ENCODE measurements at places on chromosomes 3 and 15.
A peak's percentile ranks its signal among the peaks of the same experiment; 100 is the strongest.

- DNase-seq: no peak
Observed at GRCh38 chr3:11717301-11717700, 73.6 kb upstream of the VGLL4 start.

GRCh38 chr3:178203165-178203564, 333.1 kb upstream of the KCNMB2 start:
- no peak for DNase-seq

DNA sequence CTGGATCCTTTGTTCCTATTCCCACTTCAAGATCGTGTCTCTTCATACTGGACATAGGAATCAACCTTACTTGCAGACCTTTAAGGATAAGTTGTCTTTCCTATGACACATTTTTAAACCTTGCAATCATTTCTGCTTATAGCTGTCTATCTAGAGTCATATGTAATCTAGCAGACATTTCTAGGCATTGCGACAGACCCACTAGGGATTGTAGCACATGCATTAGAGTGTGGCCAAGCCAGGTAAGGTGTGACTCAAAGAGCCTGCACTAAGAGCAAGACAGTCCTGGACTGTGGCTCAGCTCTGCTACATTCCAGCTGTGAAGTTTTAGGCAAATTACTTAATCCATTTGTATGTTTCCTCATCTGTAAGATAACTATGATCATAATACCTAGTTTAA, 38.8 kb upstream of the BFSP2 start:
- no peak for DNase-seq

- DNase-seq: no peak
Observed at GRCh38 chr3:33557829-33558228, 117.6 kb upstream of the UBP1 start.

GRCh38 chr3:175585898-175586297, 726.8 kb downstream of the NAALADL2 start:
- DNase-seq: no peak

DNA sequence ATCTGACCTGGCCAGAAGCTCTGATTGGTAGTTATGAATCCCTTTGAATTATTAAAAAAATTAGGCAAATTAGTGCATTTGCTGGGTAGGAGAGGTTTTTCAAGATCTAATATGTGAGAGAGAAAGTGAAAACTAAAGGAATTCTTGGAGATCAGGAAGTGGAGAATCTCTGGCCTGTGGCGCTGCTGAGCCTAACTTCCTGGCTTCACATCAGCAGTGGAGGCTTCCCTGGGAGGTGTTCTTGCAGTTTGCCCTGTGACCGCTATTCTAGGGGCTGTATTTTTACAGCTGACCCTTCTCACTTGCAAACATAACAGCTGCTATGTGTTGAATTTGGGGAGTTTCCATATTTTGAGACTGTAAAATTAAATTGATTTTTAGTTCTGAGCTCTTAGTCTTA, 166.4 kb downstream of the ATG7 start:
- peak; percentile 85 for DNase-seq

GRCh38 chr3:129313665-129314385, 35.2 kb downstream of the HMCES start:
- DNase-seq: no peak

DNA sequence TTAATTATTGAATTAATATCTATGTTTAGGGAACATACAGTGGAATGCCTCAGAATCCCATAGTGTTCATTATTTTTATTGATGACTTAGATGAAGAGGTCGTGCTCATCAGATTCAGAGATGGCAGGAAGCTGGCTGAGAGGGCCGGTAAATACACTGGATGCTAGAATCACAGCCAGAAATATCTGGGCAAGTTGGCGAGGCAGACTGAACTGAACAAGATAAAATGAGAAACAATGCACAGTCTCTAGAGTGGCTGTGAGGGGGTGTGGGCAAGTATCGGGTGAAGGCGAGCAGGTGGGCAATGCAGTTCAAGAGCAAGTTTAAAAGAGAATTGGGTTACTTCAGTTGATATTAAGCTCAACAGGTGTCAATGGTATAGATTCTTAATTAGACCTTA, 5.9 kb downstream of the DGKG start:
- no peak for DNase-seq

GRCh38 chr3:153919773-153920172, 201.4 kb upstream of the ARHGEF26 start:
- no peak for DNase-seq

DNA sequence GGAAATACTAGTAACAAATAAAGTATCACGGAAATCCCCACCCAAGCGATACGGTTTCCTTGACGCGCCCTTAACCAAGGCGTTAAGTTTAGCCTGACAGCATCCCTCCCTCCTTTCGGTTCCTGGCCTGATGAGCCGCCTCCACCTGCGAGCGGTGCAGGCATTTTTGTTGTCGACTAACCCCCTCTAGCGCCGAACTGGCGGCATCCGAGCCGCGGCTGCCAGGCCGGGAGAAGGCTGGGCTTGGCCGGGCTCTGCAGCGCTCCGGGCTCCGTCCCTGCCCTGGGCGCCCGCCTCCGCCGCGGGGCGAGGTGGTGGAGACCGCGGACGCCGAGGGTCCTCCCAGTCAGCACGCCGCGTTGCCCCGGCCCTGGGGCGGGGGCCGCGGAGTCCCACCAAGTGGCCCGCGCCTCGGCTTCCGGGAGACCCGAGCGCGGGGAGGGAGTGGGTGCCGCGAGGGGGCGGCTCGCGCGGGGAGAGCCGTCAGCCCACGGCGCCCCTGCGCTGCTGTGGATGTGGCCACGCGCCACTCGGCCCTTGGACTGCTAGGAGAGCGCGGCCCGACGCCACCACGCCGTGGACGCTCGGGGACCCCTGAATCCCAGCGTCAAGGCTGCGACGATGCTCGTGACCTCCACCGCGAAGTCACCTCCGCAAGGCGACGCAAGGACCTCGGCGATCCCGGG, 1.1 kb upstream of the EPHA6 start:
- no peak for DNase-seq

- no peak for DNase-seq
Observed at GRCh38 chr3:145698250-145698649, 462.7 kb downstream of the PLOD2 start.

DNA sequence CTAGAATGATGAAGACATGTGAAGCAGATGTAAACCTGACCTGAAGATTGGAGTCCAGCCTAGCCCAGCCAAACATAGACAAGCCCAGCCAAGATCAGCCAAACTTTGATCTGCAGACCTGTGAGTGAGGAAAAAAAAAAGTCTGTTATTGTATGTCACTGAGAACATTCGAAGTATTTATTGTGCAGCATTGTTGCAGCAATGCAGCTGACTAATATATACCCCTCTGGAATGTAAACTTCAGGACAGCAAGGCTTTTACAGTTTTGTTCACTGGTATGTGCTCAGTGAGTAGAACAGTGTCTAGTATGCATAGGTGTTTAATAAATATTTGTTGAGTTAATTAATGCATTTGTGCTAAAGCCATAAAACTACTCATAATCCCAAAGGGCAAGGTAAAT, 23.4 kb downstream of the TMEM202 start:
- DNase-seq: no peak

DNA sequence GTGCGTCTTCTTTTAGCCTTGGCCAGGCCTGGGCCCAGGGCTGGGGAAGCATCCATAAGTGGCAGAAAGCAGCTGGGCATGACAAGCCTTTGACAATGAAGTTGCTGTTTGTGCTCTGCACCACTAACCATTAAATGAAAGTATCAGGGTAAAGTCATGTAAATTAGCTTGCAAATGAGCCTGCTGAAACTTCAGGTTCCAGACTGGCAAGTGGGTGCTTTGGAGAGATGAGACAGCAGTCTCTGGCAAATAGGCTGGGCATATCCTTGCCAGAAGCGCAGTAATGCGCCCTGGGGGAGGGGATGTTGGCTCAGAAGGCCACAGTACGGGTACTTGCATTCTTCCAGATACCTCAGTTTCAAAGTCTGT, 40.7 kb downstream of the RAB6B start:
- DNase-seq: no peak

DNA sequence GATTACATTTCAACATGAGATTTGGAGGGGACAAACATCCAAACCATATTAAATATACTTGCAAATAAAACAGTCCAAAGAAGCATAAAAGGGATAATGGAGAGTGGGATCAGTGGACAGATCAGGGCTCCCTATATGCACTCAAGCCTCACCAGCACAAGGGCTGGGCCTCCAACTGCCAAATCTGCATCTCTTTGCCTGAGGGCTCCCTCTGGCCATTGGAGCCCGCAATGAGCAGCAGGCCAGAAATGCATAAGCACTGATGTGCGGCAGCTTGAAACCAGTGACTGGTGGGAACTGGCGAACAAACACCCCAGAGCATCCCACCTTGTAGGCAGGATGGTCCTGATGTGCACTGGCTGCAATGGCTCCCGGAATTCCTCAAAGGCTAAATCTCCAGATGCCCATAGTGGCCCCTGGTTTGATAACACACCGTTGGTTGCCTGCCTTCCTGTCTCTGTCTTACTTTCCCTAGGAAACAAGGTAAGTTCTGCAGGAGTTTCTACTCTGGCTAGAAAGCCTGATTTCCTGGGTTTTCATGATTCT, 55.9 kb upstream of the POMGNT2 start:
- no peak for DNase-seq

Data from brain pericyte (primary cell).